ENCODE measurements at places on chromosomes 1 and 21.

GRCh38 chr1:244914761-244915160 lies 50.4 kb upstream of the HNRNPU start:
- DNase-seq, result no peak

- DNase-seq, result no peak
Measured at GRCh38 chr1:52436817-52437216, 32.4 kb downstream of the PRPF38A start.

- DNase-seq, result no peak
Measured at GRCh38 chr1:33306653-33307493, 14.0 kb downstream of the A3GALT2 start.

GRCh38 chr1:56099766-56100265 lies 479.5 kb downstream of the PLPP3 start:
- no peak for DNase-seq

DNA sequence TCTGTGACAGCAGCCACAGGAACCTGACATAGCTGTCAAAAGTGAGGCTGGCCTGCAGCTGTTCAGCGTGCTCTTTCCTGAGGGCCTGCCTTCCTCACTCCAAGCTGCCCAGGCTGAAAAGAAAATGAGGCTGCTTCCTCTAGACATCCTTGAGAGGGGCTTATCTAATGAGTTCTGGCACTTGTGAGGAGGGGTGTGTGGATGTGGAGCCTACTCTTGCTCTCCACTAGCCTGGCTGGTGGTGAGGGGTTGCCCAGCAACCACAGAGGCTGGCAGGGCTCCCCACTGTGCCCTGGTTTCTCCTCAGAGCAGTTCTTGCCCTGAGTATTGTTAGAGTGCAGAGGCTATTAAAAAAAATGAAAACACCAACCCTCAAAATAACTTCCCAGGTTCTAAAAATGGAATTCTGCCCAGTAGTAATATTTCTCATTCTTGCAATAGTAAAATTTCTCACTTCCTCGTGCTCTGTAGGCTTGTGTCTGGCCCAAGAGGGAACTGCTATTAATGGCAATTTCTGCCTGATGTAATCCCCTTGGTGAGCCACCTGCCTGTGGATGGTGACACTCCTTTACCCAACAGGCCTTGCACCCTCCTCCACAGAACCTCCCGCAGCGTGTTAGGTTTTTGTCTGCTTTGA lies 52.6 kb upstream of the EPS8L3 start:
- DNase-seq, result no peak

DNA sequence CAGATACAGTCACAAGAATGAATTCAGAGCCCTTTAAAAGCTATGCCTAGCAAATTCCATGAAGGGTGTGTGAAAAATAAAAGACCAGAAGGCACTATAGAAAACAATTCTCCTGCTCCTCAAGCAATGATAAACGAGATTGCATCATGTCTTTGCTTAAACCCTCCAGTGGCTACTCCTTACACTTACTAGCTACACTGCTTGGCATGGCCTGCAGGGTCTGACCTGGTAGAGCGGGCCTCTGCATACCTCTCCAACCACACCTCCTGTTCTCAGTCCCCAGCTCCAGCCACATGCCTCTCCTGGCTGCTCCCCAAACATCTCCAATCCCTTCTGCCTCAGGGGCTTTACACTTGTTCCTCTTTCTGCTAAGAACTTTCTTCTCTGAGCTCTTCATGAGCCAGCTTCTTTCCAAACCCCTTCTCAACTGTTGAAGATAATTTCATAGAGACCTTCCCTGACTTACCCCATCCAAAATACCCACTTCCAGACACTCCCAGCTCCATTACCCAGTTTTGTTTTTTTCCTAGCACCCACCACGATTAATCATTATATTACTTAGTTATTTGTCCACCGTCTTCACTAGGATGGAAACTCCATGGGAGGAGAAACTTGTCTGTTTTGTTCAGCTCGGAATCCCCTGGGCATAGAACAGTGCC lies 11.2 kb upstream of the CREG1 start:
- DNase-seq, result no peak

- no peak for DNase-seq
Measured at GRCh38 chr21:44530903-44531605, 8.9 kb downstream of the KRTAP10-1 start.

DNA sequence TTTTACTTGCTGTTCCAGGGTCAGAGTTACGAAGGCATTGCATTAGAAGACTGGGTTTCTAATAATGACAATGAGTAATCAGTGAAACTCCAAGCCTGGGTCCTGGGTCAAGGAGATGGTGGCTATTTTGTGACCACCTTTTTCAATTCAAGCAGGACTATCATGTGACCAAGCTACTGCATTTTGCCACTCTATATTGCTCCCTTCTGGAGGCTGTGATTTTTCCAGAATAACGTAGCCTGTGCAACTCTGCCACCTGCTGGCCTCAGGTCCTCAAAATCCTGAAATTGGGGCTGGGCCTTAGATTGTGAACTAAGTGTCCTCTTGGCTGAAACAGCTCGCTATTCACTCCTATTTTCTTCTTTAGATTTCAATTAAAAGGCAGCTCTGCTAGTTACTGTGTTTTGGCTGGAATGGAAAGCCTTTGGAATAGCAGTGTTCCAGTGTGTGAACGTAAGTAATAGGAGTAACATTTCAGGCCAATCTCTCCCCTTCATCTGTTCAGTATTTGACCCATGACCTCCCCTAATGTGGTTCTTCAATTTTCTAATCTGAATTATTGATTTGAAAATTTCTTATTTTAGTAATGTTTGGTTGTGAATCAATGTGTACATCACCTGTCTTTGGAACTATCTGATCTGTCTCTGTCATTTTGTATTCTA lies 52.9 kb upstream of the CD46 start:
- peak; percentile 6 for DNase-seq

DNA sequence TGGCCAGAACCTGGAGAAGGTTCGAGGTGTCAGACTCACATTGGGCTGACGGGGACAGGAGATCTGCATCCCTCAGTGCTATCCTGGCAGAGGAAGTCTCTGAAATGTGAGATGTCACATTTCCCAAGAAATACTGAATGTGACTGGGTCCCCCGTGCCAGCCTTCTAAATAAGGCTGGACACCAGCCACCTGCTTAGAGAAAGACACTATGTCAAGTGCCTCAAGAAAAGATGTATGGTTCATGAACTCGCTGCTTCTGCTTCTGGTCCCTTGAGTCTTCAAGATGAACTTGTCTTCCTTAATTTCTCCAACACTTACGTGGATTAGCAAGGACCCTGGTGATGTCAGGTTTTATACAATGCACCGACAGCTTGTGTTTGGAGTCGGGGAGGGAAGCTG lies 42.1 kb upstream of the FHAD1 start:
- no peak for DNase-seq

GRCh38 chr1:36689992-36690391 lies 207.3 kb upstream of the CSF3R start:
- no peak for DNase-seq

DNA sequence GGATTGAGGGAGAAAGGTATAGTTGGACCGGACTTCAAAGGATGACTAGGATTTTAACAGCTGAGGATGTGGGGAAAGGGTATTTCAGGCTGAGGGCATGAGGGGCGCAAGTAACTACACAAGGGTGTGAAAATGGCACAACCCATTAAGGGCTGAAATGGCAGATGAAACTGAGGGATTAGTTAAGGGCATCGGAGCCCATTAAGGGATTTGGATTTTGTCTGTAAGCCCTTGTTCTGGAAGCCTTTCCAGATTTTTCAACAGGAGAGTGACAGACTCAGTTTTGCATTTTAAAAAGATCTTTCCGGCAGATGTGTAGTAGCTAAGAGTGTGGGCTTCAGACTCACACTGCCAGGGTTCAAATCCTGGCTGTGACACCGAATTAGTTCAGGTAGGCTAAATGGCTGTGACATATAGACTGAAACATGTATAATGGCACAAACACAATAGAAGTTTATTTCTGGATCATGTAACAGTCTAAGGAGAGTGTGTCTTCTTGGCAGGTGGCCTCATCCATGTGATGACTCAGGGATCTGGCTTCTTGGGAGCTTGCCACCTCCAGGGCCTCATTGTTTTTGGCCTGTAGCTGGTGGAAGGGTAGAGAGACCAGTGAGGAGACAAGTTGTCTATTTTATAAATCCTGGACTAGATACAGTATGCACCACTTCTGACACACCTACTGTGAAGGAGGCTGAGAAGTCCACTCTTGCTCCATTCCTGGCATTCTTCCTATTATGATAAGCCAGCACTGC lies 49.6 kb downstream of the UBE2T start:
- peak; percentile 21 for DNase-seq

GRCh38 chr1:20184997-20185833 lies 681 bp upstream of the UBXN10 start:
- no peak for DNase-seq

- no peak for DNase-seq
Measured at GRCh38 chr1:147630447-147630846, 39.9 kb downstream of the ACP6 start.

- no peak for DNase-seq
Measured at GRCh38 chr1:245604979-245605378, 450.2 kb downstream of the KIF26B start.

- DNase-seq, result no peak
Measured at GRCh38 chr1:87108228-87108627, 193.8 kb downstream of the HS2ST1 start.

- DNase-seq, result no peak
Measured at GRCh38 chr1:162704673-162705424, 72.6 kb downstream of the DDR2 start.

DNA sequence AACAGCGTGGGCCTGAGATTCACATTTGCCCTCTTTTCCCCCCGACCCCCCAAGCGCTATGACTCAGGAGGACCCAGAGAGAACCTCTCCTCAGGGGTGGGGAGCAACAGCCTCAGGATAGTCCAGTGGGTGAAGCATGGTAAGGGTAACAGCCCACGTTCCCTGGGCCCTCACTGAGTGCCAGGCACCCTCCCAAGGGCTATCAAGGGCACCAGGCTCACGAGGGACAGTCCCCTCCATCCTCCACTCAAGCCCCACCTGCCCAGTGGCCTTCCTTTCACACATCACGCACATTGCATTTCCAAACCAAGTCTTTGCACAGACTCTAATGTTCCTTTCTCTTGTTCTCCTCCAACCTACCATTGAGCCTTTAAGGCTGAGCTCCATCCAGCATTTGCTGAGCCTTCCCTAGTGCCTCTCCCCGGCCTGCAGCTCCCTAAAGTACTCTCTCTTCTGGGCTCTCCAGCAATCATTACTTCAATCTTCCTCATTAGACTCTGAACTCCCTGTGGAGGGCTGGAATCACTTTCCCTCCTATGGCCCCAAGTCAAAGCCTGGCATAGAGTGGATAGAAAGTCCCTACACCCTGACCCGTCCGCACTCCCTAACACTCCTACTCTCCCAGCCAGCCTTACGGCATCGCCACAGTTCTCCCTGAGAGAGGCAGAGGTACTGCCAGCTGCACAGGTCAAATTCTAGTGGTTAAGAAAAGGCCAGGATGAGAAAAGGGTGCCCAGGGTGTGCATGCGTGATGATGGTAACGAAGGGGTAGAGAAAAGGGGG lies 1.0 kb downstream of the AKR7A2 start:
- DNase-seq, result no peak

GRCh38 chr21:14739590-14739989 lies 193.5 kb upstream of the SAMSN1 start:
- no peak for DNase-seq

- no peak for DNase-seq
Measured at GRCh38 chr21:42212266-42212665, 6.7 kb upstream of the ABCG1 start.

- DNase-seq, result peak; percentile 55
Measured at GRCh38 chr1:17494114-17494729, 45.3 kb upstream of the ARHGEF10L start.

GRCh38 chr1:28983509-28984310 lies 69.3 kb downstream of the EPB41 start:
- DNase-seq, result no peak

Data from T1000 (cell line).